ENCODE measurements at places on chromosomes 12 and 14. TPM values are rescaled to one million over a fixed set of nuclear protein-coding genes. Genes with fewer than 3 reads are reported as not detected.

DNA sequence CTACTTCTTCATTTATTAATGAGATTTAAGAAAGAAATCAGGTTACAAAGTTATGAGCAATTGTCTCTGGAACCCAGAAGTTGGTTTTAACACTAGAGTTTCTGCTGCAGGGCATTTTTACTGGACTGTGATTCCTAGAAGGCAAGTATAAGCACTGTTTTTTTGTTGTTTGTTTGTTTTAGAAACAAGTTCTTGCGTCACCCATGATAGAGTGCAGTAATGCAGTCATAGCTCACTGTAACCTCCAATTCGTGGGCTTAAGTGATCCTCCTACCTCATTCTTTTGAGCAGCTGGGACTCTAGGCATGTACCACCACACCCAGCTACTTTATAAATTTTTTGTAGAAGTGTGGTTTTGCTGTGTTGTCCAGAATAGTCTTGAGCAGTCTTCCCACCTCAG lies 25.6 kb downstream of the RAP1B start:
- DNase-seq, result no peak

- DNase-seq, result peak; percentile 60
Observed at GRCh38 chr12:56362130-56363059, at the start of gene APOF. APOF (minus strand) TSS chr12:56362857; CDS start chr12:56362745, 112 bp downstream.

DNA sequence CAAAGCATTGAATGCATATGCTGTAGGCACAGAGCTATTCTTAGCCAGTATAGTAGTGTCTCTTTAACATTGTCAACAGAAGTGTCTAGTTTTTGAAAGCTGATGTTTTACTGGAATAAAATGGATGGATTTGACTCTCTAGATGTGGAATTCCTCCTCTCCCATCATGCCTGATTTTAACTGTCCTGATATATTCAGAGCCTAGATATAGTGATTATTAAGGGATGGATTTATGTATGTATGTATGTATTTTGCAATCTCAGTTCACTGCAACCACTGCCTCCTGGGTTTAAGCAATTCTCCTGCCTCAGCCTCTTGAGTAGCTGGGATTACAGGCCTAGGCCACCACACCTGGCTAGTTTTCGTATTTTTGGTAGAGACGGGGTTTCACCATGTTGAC lies 144.8 kb upstream of the NAV3 start:
- DNase-seq, result no peak

GRCh38 chr12:123905319-123905925 lies 67.2 kb downstream of the CCDC92 start:
- peak; percentile 65 for DNase-seq

DNA sequence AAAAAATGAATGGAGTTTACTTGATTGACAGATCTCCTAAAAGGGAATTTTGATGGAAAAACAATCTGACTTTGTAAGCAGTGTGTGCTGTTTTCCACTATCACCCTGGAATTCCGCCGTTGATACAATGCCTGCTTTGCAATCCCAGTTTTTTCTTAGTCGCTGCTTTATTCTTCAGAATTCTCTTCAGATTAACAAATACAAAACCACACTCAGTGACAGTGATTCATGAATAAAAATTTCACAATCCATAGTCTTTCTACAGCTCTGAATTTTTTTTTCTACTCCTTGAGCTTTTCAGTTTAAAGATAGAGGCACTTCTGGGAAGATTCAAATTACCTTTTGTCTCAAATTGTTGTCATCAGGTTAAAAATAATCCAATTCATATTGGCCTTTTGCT lies 44.6 kb upstream of the KITLG start:
- no peak for DNase-seq

- no peak for DNase-seq
Observed at GRCh38 chr12:67531501-67531900, 117.0 kb upstream of the DYRK2 start.

RAPGEF3 gene
- total RNA-seq, result 2.1 TPM

Data from left lobe of liver (tissue), 2 donors.